CD8-positive, alpha-beta T cell (primary cell): ENCODE measurements at places on chromosomes 2 and 18.
A peak's percentile ranks its signal among the peaks of the same experiment; 100 is the strongest.

DNA sequence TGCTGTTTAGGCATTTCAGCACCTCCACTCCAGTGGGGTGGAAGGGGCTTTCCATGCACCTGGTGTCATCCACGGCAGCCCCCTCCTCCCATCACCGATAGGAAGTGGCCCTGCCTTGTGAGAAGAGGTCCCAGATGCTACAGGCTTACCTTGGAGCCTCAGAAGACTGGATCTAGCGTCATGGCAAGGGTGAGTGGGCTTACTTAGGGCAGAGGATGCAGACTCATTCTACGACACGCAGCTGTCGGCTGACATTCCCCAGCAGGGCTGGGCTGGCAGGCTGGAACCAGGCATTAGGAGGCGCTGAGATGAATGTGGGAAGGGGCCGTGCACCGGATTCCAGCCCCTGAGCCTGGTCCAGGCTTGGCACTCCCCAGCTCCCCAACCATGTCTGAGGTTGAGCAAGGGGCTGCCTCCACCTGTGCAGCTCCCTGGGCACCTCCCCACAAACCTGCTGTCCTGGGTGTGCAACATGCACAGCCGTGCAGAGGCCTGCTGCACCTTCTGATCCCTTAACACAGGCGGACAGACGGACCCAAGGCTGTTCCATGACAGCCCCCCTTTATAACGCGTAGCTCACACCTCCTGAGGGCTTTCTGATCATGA is 1.7 kb upstream of the PRLH start:
- DNase-seq: no peak

DNA sequence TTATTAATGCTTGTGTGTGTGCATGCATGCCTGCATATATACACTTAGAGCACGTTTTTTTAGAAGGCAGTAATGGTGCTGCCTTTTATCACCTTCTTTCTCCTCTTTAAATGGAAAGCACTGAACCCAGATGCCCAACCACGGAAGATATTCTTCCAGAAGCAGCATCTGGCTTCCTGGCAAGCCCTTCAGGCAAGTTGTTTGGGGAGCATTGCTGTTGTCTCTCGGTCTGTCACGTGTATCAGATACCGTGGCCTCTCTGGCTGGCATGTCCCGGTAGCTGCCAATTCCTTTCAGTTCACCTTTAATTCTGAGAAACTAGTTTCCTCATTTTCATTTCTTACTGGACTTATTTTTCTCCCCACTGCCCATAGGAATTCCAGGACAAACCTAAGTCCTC is 587.8 kb downstream of the ARHGAP15 start:
- DNase-seq: no peak

DNA sequence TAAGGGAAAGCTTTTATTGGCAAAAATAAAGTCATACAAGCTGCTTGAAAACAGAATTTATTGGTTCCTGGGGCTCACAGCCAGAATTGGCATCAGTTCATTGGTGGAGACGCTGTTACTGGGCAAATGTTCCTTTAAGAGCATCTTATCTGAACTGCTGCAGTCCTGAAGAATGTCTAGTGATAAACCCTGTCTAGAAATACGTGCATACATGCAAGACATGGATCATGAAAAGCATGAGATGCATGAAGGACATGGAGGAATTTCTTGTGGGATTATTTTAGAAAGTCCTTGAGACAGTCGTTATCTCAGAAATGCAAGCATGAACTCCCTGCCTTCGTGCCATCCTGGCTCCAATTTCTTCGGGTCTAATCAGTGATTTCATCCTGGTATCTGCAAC is 32.5 kb upstream of the FHOD3 start:
- DNase-seq: no peak

DNA sequence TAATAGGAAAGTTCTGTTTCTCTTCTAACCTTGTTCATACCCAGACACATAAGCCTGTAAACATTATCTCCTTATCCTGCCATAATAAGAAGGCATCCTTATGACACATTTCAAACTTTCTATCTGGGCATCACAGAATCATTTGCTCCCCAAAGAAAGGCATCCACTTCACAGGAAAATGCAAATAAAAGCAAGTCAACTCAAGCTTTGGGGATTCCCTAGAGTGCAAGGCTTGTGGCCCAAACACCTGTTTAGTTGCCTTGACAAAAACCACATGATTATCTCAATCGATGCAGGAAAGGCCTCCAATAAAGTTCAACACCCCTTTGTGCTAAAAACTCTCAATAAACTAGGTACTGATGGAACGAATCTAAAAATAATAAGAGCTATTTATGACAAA is 195.7 kb upstream of the GALNT5 start:
- DNase-seq: no peak

GRCh38 chr18:2180586-2180985 is 390.7 kb downstream of the METTL4 start:
- DNase-seq: no peak

DNA sequence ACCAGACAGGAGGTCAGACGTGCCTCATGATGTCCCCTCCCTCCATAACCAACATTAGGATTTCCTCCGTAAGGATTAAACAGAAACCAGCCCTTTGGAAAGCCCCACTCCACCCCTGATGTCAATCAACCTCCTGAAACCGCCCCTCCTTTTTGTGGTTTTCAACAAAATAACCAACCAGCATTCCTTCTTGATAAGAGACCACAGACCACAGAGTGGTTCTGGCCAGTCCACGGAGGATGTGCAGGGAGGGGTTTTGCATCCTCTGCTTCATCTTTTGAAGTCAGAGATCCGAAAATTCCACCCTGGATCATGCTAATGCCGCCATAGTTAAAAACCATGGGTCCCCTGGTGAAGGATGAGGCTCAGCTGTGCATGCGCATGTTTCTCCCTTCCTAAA is 180.0 kb upstream of the CCDC150 start:
- DNase-seq: peak; percentile 28
